ENCODE measurements at places on chromosomes 5 and 9.

GRCh38 chr9:69019808-69020207, 5.9 kb upstream of the PRKACG start:
- no peak for DNase-seq

DNA sequence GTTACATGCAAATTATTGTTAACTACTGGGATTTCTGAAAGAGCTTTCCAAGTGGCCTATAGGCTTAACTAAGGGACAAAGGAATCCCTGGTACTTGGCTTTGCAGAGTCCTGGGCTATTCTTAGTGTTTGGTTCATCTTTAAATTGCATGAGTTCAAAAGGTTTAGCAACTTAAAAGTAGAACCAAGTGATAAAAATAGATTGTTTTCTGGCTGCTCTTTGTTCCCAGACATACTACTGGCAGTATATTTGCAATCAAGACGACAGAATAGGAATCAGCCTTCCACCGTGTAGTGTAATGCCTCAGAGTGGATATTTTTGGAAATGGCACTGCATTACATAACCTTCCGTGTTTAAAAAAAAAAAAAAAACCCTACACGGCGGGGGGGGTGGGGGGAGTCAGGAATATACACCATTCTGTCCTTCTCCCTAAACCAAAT, 1.0 kb downstream of the NREP start:
- DNase-seq = no peak

- DNase-seq = no peak
These were observed 363.1 kb upstream of the PAPPA start for GRCh38 chr9:115790520-115790919.

DNA sequence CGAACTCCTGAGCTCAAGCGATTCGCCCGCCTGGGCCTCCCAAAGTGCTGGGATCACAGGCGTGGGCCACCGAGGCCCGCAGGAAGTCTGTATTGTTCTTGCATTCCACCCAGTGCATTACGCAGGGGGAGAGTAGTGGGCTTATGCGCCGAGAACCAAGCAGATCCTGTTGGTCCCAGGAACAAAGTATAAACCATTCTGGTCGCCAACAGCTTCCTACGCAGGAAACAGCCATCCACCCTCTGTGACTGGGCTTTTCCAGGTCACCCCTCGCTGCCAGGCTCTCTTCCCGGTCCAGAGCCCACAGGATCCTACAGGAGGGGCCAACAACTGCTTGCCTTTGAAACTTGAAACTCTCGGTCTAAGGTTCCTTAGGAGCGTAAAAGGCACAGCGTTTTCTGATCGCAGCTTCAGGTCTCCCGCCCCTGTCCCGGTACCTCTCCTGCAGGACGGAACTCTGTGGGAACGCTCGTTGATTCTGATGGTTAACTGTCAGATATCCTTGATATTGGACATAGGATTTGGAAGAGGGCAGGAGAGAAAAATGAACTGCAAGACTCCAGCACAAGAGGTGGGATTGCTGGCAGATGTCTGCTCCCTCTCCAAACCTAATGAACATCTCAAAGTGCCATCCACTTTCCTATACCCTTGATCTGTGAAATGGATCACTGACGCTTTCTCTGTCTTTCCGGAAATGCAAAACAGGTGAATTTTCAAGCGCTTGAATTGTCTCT, 4.2 kb upstream of the ANXA2R start:
- DNase-seq = no peak

DNA sequence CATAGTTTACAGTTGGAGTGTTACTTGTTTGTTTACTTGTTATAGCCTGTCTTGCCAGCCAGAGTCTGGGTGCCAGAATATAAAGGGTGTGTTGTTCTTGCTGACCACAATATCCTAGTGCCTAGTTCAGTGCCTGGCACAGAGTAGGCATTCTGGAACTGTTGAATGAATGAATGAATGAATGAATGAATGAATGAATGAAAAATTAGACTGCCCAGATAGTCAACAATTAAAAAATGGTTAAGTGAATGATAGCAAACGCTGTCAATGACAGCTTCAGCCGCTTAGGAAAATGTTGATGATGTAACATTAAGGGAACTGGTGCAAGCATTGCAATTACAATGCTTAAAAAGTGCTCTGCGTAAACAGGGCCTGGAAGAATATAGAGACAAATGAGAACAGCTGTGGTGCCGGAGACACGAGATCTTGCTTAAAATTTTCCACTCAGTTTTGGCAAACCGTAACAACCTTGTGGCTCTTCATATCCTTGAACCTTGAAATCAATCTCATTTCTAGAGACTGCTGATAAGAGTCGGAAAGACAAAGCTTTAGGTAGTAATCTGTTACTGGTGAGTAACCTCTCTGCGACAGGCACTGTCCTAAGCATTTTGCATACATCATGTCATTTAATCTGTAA, 4.7 kb upstream of the TTLL11 start:
- DNase-seq = no peak

GRCh38 chr5:148794729-148795561, 31.5 kb upstream of the ADRB2 start:
- DNase-seq = peak; percentile 85

- DNase-seq = no peak
These were observed 100.0 kb upstream of the CCDC152 start for GRCh38 chr5:42656651-42657015.

GRCh38 chr9:97041898-97042297, 3.0 kb upstream of the CTSV start:
- DNase-seq = no peak

DNA sequence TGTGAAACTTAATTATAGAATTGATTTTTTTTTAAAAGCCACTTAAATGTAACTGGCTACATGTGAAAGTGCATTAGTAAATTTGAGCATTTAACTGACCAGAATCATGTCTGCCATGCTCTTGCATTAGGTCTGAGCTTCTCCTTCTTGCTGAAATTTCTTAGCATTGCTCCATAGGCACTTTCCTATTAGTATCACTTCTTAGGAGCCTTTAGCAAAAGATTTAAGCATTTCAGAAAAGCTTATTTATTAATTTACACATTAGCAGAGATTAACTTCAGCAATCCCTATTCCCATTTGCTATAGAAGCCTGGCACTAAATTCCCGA, 211.0 kb downstream of the SNX18 start:
- no peak for DNase-seq

GRCh38 chr5:149156435-149157083, 15.3 kb downstream of the ABLIM3 start:
- DNase-seq = no peak

DNA sequence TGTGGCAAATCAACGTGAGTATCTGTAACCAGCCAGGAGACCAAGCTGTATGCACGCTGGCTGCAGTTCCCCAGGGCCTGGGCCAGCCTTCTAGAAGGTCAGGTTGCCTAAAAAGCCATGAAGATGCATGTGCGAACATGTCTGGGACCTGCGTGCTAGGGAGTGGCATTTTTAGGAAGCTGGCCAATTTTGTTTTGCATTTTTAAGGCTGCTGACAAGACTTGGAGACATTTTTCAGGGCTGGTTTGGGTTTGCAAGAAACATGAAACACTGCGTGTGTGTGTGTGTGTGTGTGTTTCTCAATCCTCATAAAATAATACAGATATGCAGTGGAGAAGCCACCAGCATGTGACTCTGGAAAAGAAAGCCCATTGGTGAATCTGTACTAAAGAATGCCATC, 5.1 kb downstream of the TGFBI start:
- DNase-seq = no peak

DNA sequence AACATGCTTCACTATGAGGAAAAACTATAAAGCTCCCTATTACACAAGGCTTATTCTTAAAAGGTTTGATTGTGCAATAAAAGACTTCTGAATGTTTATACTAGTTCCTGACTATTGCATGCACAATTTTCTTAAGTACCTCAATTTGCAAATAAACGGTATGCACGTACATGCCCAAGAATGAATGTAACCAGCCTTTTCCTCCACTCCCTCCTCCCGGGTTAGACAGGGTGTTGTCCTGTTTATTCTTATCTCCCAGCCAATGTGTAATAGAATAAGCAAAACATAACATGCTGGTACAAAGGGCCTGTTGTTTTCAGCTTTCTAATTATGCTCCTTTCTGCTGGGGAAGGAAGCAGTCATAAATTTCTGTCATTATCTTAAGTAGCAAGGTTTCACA, 79.1 kb downstream of the AOPEP start:
- DNase-seq = peak; percentile 88

DNA sequence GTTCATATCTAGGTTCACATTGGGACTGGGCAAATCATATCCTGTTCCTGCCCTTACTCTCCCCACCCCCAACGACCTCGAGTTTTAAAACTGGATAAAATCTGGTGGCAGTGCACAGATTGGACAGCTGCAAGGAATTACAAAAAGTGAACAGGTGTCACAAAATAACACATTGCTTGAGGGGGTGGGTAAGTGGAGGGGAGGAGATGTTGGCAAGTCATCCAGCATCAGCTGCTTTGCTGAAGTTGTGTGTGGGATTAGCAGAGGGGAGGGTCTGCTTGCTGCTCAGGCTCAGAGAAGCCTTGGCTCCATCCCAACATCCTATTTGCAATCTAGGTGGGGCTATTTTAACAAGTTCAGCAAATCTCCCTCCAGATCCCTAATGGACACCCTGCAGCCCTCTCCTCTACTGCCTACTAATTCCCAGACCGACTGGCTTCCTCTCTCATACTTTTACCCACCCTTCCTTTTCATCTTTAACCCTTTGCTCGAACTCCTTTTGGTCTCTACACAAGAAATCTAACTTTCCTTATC, 39.8 kb upstream of the SLC24A2 start:
- DNase-seq = no peak

- DNase-seq = no peak
These were observed 291.8 kb downstream of the SLIT3 start for GRCh38 chr5:169009123-169009522.

GRCh38 chr9:119368179-119368578, 1.1 kb downstream of the BRINP1 start:
- no peak for DNase-seq

- DNase-seq = no peak
These were observed 3.2 kb upstream of the TNC start for GRCh38 chr9:115121181-115121580.

- DNase-seq = no peak
These were observed 14.0 kb upstream of the TNIP1 start for GRCh38 chr5:151094852-151095245.

DNA sequence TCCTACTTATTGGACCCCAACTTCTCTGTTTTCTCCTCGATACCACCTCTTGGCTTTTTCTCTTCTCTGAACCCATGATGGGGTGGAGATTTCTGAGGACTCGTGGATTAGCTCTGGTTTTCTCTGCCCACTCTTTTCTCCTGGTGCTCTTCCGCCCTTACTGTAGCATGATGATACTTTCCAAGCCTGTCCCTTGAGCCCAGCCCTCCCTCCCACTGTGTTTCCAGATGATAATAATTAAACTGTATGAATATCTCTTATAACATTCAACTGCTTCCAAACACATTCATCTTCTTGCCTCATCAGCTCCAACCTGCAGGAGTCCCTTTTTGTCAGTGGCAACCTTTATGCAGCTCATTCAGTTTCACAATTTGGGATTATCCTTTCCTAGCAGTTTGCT, 494.2 kb upstream of the KLF4 start:
- no peak for DNase-seq

- no peak for DNase-seq
These were observed 46.6 kb downstream of the ADAMTSL1 start for GRCh38 chr9:18520416-18521047.

DNA sequence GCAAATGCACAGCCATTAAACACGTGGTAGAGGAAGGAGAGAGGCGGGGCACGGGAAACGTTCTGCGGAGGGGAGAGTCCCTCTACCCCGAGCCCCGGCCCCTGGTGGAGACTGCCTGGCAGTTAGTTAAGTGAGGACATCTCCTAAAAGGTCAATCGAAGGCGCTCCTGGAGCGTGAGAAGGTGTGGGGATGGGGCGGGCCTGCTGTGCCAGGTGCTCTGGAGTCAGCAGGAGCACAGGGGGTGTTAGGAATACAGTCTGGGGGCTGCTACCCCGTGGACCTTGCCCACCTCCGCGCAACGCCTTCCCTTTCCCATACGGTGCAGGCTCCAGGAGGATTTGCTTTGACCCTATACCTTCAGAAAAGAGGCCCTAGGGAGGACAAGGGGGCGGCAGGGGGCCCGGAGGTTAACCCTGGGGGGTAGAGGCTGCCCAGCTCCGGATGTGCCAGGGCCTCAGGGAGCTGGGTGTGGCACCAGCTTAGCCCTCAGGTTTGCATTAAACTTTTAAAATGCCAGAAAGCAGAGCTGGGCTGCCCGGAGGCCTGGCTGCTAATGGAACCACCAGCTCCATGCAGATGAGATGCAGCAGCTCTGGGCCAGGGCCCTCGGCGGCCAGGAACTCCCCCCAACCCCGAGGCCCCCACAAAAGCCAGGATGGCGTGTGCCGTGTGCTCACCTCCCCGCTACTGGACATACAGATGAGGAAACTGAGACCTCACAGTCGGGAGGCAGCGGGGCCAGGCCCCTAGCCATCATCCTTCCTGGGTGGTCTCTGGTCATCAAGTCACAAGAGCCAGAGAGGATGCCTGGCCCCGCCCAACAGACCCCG, 39.2 kb downstream of the NACC2 start:
- no peak for DNase-seq

- DNase-seq = no peak
These were observed 96.0 kb downstream of the TMEM215 start for GRCh38 chr9:32879335-32879734.

DNA sequence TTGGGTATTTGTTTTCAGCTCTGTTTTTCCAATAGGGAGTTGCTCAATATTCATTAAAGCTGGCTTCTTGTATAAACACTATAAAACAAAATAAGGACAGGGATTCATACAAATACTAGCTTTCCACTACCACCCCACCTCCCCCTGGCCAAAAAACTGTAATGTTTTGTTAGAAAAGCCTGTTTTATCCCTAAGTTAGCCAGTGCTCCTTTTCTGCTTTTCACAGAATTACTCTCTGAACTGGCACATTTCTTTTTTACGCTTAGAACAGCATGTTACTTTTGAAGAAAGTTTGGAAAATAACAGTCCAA, 147.4 kb upstream of the DMRT1 start:
- no peak for DNase-seq

GRCh38 chr9:136974817-136975535, 2.3 kb upstream of the PTGDS start:
- DNase-seq = no peak

DNA sequence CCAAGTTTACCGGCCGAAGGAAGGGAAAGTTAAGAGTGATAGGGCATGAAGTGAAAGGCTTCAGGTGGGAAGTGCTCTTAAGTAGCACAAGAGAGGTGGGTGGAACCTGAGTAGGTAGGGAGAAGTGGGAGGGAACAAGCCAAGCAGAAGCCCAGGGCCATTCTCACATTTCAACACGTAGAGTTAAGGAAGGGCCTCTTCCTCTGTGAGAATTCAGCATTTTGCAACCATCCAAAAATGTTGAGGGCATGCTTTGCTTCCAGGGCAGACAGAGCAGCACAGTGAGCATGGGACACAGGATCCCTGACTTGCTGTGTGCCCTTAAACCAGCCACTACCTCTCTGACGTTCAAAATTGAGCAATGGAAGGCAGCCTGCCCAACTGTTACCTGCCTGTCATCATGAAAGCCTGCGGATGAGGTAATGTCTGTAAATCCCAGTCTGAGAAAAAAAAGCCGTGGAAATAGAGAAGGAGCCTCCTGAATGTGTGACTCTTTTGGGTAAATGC, 3.3 kb downstream of the CYFIP2 start:
- no peak for DNase-seq

DNA sequence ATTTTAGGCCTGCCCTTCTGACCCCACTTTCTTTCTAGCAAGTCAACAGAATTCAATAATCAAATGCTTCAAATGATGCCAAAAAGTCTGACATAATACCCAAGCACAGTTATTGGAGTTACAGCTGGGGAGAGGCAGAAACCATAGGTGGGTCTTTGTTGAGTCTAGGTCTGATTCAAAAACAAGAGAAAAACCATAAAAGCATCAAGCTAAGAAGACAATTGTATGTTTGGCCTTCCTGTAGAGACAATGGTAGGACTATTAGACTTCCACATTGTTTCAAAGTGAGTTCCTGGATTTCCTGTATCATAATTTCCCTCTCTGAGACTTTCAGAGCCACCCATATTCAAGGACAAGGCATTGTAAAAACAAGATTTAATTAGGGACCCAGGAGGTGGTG, 16.8 kb upstream of the CCDC192 start:
- DNase-seq = no peak
